ENCODE measurements at places on chromosomes 16 and 17. TPM values are rescaled to one million over a fixed set of nuclear protein-coding genes. Genes with fewer than 3 reads are reported as not detected.

DBF4B gene
- 20.5 TPM for total RNA-seq

TTLL6 gene
- total RNA-seq: not detected

NPW gene
- 0.48 TPM for total RNA-seq

G6PC1 gene
- total RNA-seq: not detected

TP53TG3F gene
- total RNA-seq: not detected

NDE1 gene
- total RNA-seq: 124 TPM

OR4D1 gene
- total RNA-seq: 0.91 TPM

RNF227 gene
- total RNA-seq: 7.0 TPM

ATXN7L3 gene
- 113 TPM for total RNA-seq
